Large intestine (tissue), 12 donors: ENCODE measurements at places on chromosomes 16 and 17. TPM values are rescaled to one million over a fixed set of nuclear protein-coding genes. Genes with fewer than 3 reads are reported as not detected.
A peak's percentile ranks its signal among the peaks of the same experiment; 100 is the strongest.

MT1H gene
- polyA plus RNA-seq: 391 TPM

DNA sequence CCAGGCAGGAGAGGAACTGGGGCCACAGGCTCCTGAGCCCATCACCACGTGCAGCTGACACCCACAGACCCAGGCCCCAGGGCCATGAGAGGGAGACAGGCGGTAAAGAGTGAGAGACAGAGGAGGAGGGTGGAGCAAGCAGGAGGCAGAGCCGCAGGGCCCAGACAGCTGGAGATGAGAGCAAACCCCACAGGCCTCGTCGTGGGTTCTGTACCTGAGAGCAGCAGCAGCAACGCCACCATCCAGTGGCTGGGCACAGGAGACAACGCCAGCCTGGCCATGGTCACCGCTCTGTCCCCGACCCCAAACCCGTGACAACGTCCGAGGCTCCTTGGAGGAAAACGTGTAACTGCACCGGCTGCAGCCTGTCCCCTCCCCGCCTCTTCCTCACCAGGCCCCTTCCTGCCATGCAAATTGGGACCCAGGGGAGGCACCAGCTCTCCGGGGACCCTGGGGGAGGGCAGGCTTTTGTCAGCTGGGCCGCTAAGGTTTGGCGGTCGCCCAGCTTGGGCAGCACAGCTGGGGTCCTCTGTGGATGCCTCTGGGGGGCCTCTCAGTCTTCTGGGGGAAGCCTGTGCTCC is at the start of gene CD79B:
Gene CD79B, minus strand, starts transcription at position 351 of the 581 bp plus-strand sequence. Its CDS starts 70 bp downstream, at position 281.
- no peak within 1 kb of the TSS for H3K27ac ChIP-seq

SPEM3 gene
- not detected for polyA plus RNA-seq

GRCh38 chr17:80855948-80856862 is 135.4 kb upstream of the CHMP6 start:
- DNase-seq: no peak
- no peak overlapping the region for H3K4me3 ChIP-seq
- no peaks in the 10 kb centered on the region for H3K27me3 ChIP-seq
- no peak overlapping the region for H3K27ac ChIP-seq
- no peaks in the 10 kb centered on the region for H3K4me1 ChIP-seq

GRCh38 chr16:9260666-9261065 is 169.2 kb downstream of the HAPSTR1 start:
- DNase-seq: peak; percentile 14
- no peaks in the 10 kb centered on the region for H3K36me3 ChIP-seq
- no peak overlapping the region for H3K27ac ChIP-seq
- no peak overlapping the region for H3K4me3 ChIP-seq

AATK gene
- 81.2 TPM for polyA plus RNA-seq

DNA sequence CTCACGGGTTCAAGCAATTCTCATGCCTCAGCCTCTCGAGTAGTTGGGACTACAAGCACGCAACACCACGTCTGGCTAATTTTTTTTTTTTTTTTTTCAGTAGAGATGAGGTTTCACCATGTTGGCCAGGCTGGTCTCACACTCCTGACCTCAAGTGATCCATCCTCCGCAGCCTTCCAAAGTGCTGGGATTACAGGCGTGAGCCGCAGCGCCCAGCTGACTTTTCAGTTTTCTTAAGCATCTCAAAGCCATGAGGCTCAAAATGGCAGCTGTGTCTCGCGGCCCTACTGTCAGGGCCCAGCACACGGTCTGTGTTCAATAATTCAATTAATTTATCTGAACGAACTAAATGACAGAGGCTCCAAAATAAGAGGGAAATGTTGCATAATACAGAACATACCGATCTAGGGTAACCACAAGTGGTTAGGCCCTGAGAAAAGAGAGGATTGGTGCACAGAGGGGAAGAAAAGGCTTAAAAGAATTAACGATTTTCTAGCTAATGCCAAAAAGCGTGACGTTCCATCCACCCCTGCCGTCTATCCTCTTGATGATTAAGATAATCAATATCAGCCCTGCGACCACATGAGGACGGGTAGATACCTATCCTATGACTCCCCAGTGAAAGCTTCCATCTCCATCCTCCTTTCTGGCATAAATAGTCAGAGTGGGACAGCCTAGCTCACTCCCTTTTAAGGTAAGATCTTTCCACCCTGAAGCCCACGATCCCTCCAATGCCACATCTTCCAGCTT is 136.9 kb downstream of the SLC39A11 start:
- no peaks in the 10 kb centered on the region for H3K36me3 ChIP-seq
- no peaks in the 10 kb centered on the region for H3K27me3 ChIP-seq
- no peak for DNase-seq
- no peaks in the 10 kb centered on the region for H3K4me1 ChIP-seq
- H3K27ac ChIP-seq: no peak overlapping the region

SLC16A13 gene
- 16.9 TPM for polyA plus RNA-seq
